Small intestine (tissue), 16 donors: ENCODE measurements at places on chromosomes 16 and 17. TPM values are rescaled to one million over a fixed set of nuclear protein-coding genes. Genes with fewer than 3 reads are reported as not detected.

Gene BMERB1
- 0.89 TPM for polyA plus RNA-seq

Gene SLFN5
- 2.4 TPM for polyA plus RNA-seq

Gene EME1
- polyA plus RNA-seq = not detected

Gene CCL17
- polyA plus RNA-seq = not detected

Gene C17orf113
- 0.22 TPM for polyA plus RNA-seq

Gene TMEM88
- 5.6 TPM for polyA plus RNA-seq

Gene IL34
- 6.5 TPM for polyA plus RNA-seq
